Stimulated activated CD8-positive, alpha-beta memory T cell treated with anti-CD3 and anti-CD28 coated beads, Interleukin-4, amount 100 ng/mL, for 1 hour (primary cell): ENCODE measurements at places on chromosomes 2 and 18.

GRCh38 chr18:76604935-76605240 is 109.8 kb upstream of the ZNF516 start:
- DNase-seq = no peak

- no peak for DNase-seq
These were observed 33.0 kb upstream of the ACAA2 start for GRCh38 chr18:49846361-49846662.

GRCh38 chr2:226325526-226325925 is 474.1 kb downstream of the IRS1 start:
- no peak for DNase-seq

DNA sequence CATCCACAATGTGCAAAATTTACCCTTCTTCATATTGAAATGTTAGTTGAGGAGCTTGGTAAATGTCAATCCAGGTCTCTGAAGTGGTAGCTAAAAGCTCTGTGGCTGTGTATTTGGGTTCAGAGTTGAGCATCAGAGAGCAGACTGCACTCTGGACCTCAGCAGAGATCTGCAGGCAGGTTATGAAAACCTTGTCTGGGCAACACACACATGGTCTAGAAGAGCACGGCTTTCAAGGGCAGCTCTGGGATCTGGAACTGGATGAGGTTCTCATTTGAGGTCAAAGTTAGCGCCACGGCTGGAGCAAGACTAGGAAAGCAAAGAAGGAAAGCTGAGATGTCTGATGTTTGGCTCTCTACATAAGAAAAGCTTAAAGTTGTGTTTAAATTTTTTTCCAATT is 243.0 kb downstream of the SH3BP4 start:
- DNase-seq = no peak

DNA sequence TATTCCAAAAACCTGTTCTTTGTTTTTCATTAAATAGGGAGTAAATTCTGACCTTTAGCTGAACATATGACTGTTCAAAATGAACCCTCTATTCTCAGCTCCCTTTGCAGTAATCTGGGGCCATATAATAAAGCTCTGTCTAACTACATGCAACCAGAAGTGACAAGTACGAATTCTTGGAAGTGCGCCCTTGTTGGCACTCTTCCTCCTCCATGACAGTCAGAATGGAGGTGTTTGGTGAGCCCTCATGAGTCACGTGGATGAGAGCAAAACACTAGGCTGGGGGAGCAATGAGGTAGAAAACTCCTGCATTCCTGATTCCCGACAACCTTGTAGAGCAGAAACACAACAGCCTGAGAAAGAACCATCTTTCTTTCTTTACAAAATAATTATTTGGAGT is 552.9 kb downstream of the FBXO15 start:
- no peak for DNase-seq

GRCh38 chr2:24721470-24721869 is 71.7 kb downstream of the PTRHD1 start:
- no peak for DNase-seq

- no peak for DNase-seq
These were observed 45.2 kb downstream of the SLC8A1 start for GRCh38 chr2:40406485-40407289.

GRCh38 chr2:17540093-17540812 is at the start of gene VSNL1:
VSNL1 (plus strand) TSS chr2:17540696; CDS start chr2:17592075, 51,379 bp downstream.
- no peak for DNase-seq

- no peak for DNase-seq
These were observed 42.4 kb upstream of the PSMD14 start for GRCh38 chr2:161265874-161266273.

- DNase-seq = no peak
These were observed 126.3 kb downstream of the IRS1 start for GRCh38 chr2:226673314-226673723.

- no peak for DNase-seq
These were observed 126.4 kb downstream of the MAP4K4 start for GRCh38 chr2:101823859-101824258.

DNA sequence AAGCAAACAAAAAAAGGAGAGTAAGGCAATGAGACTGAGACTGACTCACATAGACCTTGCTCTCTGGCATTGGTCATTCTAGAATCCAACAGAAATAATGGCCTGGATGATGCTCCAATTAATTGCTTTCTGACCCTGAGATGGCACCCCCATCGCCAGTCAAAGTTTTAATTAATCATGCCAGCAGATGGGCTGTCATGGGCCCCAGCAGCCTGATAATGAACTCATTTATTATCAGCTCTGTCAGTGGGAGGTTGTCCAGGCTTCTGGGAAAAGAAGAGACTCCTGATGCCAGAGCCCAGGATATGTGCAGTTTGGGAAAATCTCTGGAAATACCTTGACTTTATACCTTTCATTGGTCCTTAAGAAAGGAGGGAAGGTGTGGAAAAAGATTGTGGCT is 115.2 kb downstream of the XRCC5 start:
- DNase-seq = no peak

GRCh38 chr2:16626497-16626896 is 39.1 kb downstream of the CYRIA start:
- DNase-seq = no peak

- no peak for DNase-seq
These were observed 532.1 kb downstream of the FBXO15 start for GRCh38 chr18:73615506-73615905.

DNA sequence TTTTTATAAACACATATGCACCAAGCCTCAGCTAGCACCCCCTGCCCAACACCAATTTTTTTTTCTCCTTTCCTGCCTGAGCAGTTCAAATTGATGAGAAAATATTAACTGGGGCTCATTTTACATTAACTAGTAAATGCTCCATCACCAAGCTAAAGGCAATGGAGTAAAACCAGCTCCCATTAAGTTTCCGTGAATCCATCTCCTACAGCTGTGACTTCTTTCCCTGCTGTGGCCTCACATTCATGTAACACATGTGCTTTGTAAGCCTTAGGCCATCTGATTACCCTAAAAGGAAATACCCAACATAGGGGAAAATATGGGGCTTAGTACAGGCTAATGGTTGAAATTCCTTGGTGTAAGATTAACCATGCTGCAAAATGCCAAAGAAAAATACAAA is 60.8 kb downstream of the DNER start:
- DNase-seq = no peak

DNA sequence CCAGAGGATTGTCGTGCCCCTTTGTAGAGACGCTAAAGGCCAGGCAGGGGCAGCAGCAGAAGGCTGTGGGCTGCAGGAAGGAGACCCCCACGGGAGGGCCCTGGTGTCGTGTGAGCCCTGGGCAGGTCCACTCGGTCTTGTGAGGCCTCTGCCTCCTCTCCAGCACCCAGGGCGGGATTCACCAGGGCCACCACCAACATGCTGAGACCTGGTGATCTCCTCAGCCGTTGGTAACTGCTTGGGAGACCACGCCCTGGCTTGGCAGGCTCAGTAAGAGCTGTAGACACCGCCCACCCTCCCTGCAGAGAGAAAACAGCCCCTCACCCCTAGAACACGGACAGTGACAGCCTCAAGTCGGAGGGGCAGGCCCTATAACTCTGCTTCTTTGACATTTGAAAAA is 21.1 kb downstream of the MBP start:
- DNase-seq = no peak

- no peak for DNase-seq
These were observed 91.7 kb downstream of the DTNA start for GRCh38 chr18:34801774-34802173.

DNA sequence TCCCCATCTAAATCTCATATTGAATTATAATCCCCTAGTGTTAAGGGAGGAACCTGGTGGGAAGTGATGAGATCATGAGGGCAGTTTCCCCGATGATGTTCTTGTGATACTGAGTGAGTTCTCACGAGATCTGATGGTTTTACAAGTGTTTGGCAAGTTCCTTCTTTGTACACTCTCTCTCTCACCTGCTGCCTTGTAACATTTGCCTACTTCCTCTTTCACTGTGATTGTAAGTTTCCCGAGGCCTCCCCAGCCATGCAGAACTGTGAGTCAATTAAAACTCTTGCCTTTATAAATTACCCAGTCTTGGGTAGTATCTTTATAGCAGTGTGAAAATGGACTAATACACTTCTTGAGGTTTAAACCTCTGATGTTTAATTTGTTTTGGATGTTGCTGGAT is 177.5 kb downstream of the CD8B2 start:
- no peak for DNase-seq

- no peak for DNase-seq
These were observed 30.9 kb upstream of the OSBPL6 start for GRCh38 chr2:178163395-178163794.

DNA sequence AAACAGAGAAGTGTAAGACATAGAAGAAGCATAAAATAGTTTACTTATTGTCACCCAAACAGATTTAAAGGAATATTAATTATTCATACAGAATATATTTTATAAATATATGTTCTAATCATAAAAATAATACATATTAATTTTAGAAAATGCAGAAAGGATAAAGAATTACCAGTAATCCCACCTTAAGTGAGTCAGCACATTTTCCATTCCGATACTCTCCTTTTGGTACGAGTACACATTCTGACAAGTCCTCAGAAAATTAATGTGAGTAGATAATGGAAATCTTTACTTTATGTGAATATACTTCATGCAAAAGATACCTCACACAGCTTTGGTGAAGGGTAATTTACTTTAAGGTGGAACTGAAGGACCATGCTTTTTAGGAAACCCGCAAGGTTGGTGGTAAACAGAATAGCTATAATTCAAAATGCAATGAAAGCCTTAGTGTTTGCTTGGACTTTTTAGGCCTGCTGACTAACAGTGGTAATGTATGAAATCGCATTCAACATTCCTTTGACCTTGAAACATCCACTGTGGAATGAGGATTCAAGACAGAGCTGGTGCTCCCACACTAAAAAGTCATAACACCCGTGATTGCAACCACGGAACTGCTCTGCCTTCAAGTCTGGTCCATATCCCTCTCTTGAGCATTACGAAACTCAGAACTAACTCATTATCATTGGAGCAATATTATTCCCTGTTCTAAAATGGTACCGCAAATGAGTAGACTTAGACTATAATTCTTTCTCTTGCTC is 28.1 kb upstream of the HTR2B start:
- DNase-seq = no peak

DNA sequence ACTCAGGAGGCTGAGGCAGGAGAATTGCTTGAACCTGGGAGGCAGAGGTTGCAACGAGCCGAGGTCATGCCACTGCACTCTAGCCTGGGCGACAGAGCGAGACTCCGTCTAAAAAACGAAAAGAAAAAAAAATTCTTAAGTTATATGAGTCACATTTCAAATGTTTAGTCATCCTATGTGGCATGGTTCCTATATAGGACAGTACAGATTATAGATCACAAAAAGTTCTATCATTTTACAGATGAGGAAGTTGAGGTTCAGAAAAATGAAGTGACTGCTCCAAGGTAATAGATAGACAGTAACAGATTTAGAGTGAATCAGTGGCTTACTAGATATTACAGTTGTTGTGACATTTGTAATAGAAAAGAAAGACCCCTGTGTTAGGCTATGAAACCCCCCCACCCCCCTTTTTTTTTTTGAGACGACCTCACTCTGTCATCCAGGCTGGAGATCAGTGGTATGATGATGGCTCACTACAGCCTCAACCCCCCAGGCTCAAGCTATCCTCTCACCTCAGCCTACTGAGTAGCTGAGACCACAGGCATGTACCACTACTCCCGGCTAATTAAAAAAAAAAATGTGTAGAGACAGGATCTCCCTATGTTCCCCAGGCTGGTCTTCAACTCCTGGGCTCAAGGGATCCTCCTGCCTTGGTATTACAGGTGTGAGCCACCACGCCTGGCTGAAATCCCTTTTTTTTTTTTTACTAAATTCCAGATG is 22.7 kb downstream of the PTPN4 start:
- no peak for DNase-seq

DNA sequence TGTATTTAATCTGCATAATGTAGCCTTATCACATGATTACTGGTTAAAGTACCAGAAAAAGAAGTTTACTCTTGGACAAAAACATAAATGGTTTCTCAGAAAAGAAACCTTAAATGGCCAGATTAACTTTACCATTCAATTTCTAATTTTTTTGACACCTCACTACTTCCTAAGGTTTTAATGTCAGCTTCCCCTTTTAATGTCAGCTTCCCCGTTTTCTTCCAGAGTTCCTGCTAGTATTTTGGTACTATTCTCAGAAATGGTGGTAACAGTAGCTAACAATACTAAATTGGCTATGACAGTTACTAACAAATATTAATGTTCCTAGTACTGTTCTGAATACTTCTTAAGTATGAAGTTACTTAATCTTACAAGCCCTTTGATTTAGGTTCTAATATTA is 22.4 kb upstream of the SLC8A1 start:
- DNase-seq = no peak

- no peak for DNase-seq
These were observed 27.1 kb downstream of the ZNF519 start for GRCh38 chr18:14104906-14105748.

GRCh38 chr2:25548601-25549000 is 124.8 kb downstream of the DTNB start:
- DNase-seq = no peak

DNA sequence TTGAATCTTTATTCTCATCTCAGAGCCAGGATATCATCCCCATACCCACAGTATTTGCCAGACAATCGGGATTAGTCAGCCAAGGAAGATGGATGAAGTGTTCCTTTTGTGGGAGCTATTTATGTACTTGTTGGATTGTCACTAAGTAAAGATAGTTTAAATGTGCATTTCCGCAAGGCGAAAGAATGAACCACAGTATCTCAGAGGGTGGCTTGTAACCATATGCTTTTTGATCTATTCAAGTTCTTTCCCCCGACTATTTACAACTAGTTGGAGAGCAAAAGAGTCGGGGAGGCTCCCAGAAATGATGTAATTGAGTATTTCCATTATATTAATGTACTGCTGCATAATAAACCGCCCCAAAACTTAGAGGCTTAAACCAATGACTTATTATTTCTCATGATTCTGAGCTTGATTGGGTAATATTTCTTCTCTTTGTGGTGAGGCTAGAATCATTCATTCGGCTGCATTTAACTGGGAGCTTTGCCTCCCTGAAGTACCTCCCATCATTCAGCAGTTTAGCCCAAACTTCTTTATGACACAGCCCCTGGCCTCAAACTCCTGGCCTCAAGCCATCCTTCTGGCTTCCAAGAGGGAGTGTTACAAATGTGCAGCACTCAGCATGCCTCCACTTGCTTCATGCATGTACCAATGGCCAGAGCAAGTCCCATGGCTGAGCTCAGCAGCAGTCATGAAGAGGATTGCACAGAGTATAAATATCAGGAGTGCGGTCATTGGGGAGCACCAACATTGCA is 423.7 kb downstream of the METTL4 start:
- DNase-seq = no peak

DNA sequence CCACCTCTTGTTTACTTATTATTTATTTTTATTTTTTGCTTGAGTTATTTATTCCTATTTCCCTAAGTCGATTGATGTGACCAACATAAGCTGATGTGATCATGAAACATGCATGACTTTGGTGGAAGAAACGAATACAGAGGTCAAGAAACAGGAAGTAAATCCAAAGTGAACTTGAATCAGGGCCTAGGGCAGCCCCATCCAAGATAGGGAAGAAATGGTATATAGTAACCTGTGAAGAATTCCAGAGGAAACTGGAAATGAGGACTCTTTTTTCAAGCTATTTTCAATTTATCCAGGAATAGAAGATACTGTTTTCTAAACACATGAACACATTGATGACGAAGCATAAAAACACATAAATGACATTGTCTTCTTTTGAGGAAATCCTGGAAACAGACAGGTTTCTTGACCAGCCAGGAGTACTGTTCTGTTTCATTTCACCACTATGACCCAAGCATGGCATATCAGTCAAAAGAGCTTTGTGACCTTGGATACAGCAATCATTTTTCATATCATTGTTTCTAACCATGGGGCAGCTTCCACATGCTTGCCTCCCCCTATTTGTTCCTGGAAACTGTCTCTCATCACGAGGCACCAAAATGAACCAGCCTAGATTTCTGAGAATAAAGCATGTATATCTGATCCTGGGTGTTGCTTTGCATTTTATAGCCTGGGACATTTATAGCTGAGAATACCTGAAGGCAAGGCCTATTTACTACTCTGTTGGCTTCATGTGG is 9.1 kb upstream of the LCLAT1 start:
- no peak for DNase-seq
